ENCODE measurements at places on chromosomes 3 and 15.
A peak's percentile ranks its signal among the peaks of the same experiment; 100 is the strongest.

DNA sequence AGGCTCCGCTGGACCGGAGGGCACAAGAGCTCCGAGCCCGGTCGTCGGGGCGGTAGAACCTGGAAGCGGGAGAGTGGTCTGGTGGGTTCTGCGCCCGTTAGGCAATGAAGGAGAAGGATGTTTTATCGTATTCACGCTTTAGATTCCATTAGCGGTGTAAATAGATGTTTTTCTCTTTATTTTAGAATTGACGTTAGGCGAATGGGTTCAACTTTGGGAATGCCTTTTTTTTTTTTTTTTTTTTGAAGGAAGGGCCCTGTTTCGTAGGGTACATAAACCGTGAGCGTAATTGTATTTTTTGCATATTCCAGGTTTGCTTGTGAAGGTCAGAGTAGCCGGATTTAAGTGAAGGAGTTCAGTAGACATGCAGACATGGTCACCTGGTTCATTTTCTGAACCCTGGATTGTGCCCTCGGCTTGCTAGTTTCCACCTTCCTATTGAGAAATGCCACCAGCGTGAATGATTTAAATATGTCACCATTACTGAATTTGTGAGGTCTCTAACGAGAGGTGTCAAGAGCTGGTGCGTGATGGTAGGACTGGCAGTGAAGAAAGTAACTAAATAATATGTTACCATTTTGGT lies 808 bp downstream of the RBM6 start:
- no peak for DNase-seq

- no peak for DNase-seq
Measured at GRCh38 chr15:62104846-62105245, 38.1 kb downstream of the C2CD4A start.

GRCh38 chr3:66555214-66555844 lies 54.5 kb upstream of the LRIG1 start:
- DNase-seq, result no peak

- no peak for DNase-seq
Measured at GRCh38 chr3:50275141-50275995, 3.5 kb upstream of the LSMEM2 start.

GRCh38 chr3:13325892-13326443 lies 94.2 kb downstream of the NUP210 start:
- no peak for DNase-seq

DNA sequence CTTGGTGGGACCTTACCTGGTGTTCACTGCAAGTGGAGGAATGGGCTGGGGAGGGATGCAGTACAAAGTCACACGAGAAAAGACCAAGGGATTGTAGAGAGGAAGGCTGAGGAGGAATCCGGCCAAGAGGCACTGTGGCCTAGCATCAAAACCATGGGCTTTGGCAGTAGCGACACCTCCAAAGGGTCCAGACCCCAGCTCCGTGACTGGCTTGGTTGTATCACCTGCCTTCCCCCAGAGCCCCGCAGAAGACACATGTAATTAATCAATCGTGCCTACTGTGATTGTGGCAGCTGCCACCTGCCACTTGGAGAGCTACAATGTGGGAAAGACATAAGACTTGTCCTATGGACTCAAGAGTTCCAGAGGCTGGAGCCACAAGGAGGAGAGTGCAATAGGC lies 54.7 kb downstream of the ST8SIA2 start:
- no peak for DNase-seq

GRCh38 chr15:63462088-63462487 lies 42.3 kb upstream of the USP3 start:
- no peak for DNase-seq

DNA sequence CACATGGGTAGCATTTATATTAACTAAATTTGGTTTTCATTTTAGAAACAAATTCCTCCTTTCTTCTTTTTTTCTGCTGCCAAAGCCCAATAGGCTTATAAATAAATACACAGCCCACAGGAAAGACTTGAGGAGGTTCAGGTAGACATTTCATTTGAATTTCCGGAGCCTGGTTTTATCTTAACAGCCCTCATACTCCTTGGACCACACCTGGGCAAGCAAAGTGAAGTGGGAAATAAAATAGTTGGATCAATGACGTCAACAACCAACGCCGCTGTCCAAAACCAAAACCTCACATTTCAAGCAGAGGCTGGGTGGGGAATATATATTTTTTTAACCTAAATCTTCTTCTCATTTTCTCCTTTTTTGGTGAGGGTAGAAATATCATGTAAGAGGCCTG lies 53.2 kb downstream of the RFTN1 start:
- no peak for DNase-seq

- no peak for DNase-seq
Measured at GRCh38 chr3:168398371-168399025, 302.8 kb upstream of the GOLIM4 start.

- no peak for DNase-seq
Measured at GRCh38 chr3:26449996-26450395, 172.6 kb upstream of the LRRC3B start.

DNA sequence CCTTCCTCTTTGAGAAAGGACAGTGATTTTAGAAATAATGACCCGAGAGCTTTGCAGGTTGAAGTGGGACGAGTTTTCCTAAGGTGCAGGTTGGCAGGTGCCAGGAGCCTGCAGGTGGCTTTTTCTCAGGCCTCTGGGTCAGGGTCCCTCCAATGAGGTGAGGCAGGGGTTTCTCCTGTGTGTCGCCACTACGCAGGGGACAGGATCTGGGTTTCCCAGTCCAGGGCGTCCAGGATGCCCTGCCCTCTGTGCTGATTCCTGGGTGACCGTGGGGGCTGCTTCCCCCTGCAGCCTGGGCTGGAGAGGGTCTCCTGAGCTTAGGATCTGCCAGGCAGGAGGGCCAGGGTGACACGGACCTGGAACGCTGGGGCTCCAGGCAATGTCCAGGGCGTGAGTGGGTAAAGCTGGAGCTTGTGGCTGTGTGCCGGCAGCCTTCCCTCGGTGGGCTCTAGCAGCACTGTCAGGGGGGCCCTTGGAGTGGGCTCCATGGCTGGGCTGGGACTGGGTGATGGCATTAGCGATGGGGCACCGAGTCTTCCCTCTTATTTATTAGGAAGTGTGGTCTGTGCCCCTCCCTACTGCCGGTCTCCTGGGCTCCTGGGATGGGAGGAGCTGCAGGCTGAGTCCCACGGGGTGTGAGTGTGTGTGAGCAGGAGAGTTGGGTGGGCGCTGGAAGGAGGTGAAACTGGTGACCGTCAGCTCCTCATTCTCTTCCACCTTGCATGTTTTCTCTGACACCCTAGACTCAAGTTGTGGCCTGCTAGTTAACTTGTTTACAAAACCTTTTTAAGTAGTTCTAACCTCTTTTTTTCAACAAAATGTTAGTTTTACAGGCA lies 1.8 kb downstream of the APBA2 start:
- no peak for DNase-seq

- DNase-seq, result peak; percentile 40
Measured at GRCh38 chr15:84079885-84080777, 155.4 kb upstream of the GOLGA6L4 start.

DNA sequence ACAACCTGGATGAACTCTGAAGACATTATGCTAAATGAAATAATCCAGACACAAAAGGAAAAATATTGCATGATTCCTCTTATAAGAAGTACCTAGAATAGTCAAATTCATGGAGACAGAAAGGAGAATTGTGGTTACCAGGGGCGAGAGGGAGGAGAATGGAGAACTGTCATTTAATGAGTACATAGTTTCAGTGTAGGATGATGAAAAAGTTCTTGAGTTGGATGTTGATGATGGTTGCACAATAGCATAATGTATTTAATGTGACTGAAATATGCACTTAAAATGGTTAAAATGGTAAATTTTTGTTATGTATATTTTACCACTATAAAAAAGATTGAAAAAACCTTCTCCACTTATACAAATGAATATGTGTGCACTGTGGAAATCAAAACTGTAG lies 469.6 kb downstream of the MAGI1 start:
- no peak for DNase-seq

GRCh38 chr15:80584561-80584964 lies 110.5 kb upstream of the ABHD17C start:
- DNase-seq, result no peak

DNA sequence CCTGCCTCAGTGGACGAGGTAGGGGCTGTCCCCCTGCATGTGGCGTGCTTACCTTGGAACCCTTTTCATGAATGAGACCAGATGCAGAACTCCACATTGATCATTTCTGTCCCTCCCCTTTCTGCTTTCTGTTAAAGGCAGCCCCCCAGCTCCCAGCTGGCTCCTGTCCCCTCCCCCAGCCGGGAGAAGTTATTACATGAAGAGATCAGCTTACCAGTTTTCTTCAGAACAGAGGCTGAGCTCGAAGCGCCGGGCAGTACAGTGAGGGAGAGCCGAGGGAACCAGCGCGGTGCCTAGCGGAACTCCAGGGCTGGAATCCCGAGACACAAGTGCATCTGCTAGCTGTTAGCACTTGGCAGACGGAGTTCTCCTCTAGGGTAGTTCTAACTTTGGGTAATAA lies 263.3 kb upstream of the NR2E3 start:
- no peak for DNase-seq

- DNase-seq, result no peak
Measured at GRCh38 chr3:7518456-7518855, 657.5 kb downstream of the GRM7 start.

GRCh38 chr15:85757073-85757938 lies 37.4 kb downstream of the KLHL25 start:
- DNase-seq, result no peak

DNA sequence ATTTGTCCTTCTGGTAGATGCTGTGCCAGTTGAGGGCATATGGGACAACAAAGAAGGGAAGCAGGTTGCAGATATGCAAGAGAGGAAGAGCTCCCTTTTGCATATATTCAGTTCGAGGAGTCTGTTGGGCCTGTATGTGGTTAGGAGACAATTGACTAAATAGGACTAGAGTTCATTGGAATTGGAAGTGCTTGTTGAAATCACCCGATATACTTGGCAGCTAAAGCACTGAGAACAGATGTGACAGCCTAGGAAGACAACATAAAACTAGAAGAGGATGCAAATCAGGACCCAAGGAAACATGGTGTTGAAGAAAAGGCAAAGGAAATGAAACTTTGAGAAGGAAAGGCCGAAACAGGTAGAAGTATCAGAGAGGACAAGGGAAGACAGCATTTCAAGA lies 215.2 kb upstream of the P2RY1 start:
- no peak for DNase-seq

GRCh38 chr15:68295014-68295805 lies 17.7 kb downstream of the FEM1B start:
- DNase-seq, result no peak

GRCh38 chr3:135040321-135041240 lies 245.5 kb downstream of the EPHB1 start:
- no peak for DNase-seq

GRCh38 chr3:13452490-13453335 lies 27.4 kb upstream of the HDAC11 start:
- no peak for DNase-seq

GRCh38 chr3:30693470-30694120 lies 87.2 kb downstream of the TGFBR2 start:
- DNase-seq, result no peak

GRCh38 chr3:75894234-75894633 lies 108.9 kb upstream of the ZNF717 start:
- no peak for DNase-seq

- DNase-seq, result no peak
Measured at GRCh38 chr3:14371573-14372474, 30.6 kb upstream of the SLC6A6 start.

GRCh38 chr15:64521726-64522164 lies 61.4 kb downstream of the ZNF609 start:
- DNase-seq, result no peak

DNA sequence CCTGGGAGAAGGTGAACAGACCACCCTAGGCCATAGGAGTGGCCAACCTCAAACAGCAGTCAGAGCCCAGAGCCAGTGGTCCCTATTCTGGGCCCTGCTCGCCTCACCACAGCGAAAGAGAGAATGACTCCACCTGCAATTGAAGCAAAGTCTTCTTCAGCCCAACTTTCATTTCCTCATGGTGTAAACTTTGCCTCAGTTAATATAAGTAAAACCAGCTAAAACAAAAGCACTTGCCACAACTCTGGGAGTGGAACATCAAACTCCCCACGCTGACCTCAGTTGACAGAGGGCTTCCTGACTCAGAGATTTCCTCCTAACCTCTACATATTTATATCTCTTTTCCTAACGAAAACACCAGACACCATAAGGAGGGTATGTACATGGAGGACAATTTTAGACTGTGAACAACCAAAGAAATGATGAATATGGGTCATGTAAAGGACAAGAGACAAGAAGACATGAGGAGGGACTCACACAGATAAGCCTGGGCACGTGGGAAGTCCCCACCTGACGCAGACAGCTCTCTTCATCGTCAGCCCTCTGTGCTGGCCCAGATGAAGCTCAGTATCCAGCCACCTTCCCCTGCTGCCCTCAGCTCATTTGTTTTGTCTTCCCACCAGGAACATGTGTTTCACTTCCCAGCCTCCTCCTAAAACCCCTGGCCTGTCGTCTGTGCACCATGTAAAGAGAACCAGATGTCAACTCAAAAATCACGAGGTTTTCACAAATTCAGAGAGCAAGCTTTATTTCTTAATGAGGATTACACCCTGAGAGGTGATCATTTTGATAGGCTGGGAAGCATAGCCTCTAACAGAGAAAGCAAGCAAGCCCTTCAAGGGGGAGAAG lies 140.9 kb downstream of the KCNMB2 start:
- no peak for DNase-seq

GRCh38 chr3:122052968-122053367 lies 2.2 kb upstream of the CD86 start:
- DNase-seq, result no peak

DNA sequence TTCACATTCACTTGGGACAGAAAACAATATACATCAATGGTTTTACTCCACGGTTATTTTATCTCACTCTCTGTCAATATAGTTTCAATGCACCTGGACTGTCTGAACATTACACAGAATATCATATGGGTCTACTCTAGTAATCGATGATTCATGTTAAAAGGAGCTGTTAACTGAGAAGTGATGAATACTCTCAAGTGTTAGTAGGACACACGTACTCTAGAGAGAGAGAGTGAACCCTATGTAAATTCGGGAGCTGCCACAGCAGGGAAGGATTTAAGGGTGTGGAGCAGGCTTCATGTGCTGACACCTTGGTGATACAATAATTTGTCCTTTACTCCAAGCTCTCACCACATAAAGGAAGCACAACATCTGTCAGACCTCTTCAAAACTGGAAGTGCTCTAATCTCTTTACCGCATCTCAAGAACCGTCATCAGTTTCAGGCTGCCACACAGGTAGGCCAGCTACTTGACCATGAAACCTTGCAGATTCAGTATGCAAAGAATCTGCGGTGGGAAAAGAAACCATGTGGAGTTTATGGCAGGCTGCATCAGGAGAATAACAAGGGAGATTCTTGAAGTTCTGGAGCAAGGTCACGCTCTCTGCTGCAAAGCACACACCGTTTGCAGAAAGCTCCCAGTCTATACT lies 199.2 kb upstream of the TMC3 start:
- DNase-seq, result no peak

DNA sequence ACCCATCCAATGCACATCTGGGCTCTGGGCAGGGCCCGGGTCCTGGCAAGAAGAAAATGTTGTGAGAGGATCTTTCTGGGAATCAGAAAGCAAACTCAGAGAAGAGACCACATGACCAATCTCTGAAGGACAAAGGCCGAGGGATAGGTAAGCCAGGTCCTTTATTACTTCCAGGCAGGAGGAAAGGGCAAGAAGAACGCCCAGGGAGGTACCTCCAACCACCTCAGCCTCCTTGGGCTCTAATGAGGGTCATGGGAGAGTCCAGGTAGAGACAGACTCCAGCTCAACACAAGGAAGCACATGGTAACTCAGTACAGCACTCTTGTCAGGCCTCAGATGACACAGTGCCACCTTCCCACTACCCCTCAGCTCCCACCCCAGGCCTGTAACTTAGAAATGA lies 26.0 kb downstream of the ZNF445 start:
- DNase-seq, result no peak
